ENCODE measurements at places on chromosomes 5 and 9.

GRCh38 chr5:141729387-141730006 lies 47.5 kb upstream of the ARAP3 start:
- DNase-seq = no peak

- DNase-seq = no peak
Measured at GRCh38 chr5:11918463-11919045, 14.3 kb upstream of the CTNND2 start.

GRCh38 chr5:72494623-72495124 lies 12.5 kb downstream of the ZNF366 start:
- no peak for DNase-seq

DNA sequence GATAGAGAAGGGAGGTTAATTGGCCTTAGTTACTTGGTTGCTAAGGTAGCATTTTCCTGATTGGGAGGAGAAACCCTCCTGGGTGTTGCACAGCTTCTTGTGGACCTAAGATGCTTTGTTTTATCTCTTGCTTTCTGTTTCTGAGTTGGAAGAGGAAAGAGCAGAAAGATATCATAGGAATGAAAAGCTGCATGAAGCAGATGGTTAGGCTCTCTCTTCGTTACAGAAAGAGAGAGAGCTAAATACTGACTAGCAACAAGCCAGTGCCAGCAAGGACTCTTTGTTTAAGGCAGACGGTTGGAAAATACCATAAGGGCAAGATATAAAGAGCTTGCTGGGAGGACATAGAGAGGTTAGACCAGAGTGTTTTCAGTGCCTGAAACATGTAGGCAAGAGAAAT lies 103.1 kb downstream of the ATG10 start:
- DNase-seq = no peak

DNA sequence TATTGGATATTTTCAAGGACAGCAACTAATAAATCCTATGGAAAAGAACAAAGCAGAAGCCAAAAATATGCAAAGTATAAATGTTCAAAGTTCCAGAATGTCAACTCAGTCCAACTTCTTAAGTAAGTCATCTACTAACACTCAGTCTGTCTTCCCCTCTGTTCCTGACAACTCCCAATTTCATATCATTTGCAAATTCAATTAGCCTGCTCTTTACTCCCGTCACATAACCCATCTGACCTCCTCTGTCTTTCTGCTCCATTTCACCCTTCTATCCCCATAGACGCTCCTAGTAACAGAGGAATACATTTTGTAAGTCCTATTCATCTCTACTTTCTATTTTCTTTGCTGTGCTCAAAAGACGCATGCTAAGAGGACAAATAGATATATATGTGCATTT lies 659.8 kb upstream of the MEF2C start:
- no peak for DNase-seq

DNA sequence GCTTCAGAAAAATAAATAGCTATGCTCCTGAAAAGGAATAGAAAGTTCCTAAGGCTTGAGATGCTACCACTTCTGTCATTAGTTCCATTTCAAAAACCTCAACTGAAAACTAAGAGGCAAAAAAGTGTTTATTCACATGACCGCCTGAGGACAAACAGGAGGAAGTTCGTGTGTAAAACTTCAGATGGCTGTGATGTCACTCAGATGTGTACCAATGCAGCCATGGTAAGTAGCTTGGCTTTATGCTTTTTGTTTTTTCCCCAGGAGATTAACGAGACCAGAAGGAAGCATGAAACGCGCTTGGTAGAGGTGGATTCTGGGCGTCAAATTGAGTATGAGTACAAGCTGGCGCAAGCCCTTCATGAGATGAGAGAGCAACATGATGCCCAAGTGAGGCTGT lies 33.0 kb downstream of the LMNB1 start:
- DNase-seq = peak; percentile 68

Measured in inflammatory macrophage (primary cell).